Spinal cord (tissue), 10 donors: ENCODE measurements at places on chromosomes 1 and 21. TPM values are rescaled to one million over a fixed set of nuclear protein-coding genes. Genes with fewer than 3 reads are reported as not detected.

DNA sequence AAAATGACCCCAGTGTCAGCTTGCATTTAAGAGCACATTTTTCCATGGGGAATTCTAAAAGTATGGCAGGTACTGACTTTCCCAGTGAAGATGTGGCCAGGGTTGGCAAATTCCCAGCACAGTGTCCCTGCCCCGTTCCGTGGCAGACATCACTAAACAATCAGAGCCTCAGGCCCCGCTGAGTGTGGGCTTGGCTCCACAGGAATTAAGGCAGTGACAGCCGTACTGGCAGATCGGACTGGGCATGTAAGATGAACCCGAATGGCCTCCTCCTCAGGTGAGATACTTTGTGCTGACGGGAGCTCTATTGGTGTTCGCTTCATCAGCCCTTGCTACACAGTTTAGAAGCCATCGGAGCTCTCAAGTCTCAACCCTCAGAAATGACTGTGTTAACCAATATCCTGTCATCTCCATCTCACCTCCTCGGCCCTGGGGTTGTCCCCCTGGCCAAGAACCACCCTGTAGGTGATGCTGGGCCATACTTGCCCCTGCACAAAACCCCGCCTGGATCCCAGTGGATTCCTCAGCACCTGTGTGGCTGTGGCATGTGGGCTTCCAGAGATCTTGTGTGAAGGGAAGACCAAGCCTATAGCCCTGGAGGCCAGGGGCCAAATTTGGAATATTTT lies 29.0 kb upstream of the ABCG1 start:
- DNase-seq, result no peak
- no peak overlapping the region for H3K4me3 ChIP-seq
- no peak overlapping the region for H3K27ac ChIP-seq
- peaks cover 24% of the 10 kb centered on the region for H3K4me1 ChIP-seq
- H3K27me3 ChIP-seq, result no peaks in the 10 kb centered on the region

GRCh38 chr1:38558500-38559445 lies 300.8 kb downstream of the RRAGC start:
- H3K4me1 ChIP-seq, result peaks cover 24% of the 10 kb centered on the region
- no peak overlapping the region for H3K4me3 ChIP-seq
- no peak for DNase-seq
- H3K27ac ChIP-seq, result no peak overlapping the region

GRCh38 chr1:203167026-203167912 lies 8.4 kb downstream of the MYBPH start:
- H3K4me1 ChIP-seq, result no peaks in the 10 kb centered on the region
- peaks cover 57% of the 10 kb centered on the region for H3K36me3 ChIP-seq
- no peak overlapping the region for H3K27ac ChIP-seq
- DNase-seq, result no peak

Gene KDF1
- total RNA-seq, result not detected

- no peaks in the 10 kb centered on the region for H3K27me3 ChIP-seq
- peaks cover 23% of the 10 kb centered on the region for H3K36me3 ChIP-seq
- no peak for DNase-seq
- H3K4me1 ChIP-seq, result no peaks in the 10 kb centered on the region
- no peak overlapping the region for H3K4me3 ChIP-seq
Observed at GRCh38 chr1:224267925-224268324, 62.0 kb downstream of the NVL start.

DNA sequence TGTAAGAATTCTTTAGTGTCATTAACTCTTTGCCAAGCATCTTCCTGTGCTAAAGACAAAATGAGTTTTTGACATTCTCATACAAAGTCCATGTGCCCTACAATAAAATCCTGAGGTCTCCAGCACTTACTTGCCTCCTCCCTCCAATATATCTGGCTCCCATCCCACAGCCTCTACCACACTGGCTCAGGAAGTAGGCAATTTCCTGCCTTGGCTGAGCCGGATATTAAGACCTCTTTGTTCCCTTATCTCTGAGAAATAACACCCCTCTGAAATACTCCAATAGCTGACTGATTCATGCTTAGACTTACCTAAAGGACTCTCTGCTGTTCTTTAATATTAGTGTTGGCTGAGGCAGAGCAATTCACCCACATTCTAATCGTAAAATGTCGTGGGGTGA lies 37.6 kb upstream of the GORAB start:
- H3K27me3 ChIP-seq, result no peaks in the 10 kb centered on the region
- H3K27ac ChIP-seq, result no peak overlapping the region
- H3K4me3 ChIP-seq, result no peak overlapping the region
- no peaks in the 10 kb centered on the region for H3K36me3 ChIP-seq
